Stimulated activated CD8-positive, alpha-beta memory T cell treated with anti-CD3 and anti-CD28 coated beads, Interleukin-7, amount 100 ng/mL, for 1 hour (primary cell): ENCODE measurements at places on chromosomes 12 and 14.

GRCh38 chr14:73311708-73312030, 74.4 kb downstream of the PAPLN start:
- DNase-seq, result no peak

- no peak for DNase-seq
Observed at GRCh38 chr12:52788192-52788875, 7.6 kb downstream of the KRT3 start.

DNA sequence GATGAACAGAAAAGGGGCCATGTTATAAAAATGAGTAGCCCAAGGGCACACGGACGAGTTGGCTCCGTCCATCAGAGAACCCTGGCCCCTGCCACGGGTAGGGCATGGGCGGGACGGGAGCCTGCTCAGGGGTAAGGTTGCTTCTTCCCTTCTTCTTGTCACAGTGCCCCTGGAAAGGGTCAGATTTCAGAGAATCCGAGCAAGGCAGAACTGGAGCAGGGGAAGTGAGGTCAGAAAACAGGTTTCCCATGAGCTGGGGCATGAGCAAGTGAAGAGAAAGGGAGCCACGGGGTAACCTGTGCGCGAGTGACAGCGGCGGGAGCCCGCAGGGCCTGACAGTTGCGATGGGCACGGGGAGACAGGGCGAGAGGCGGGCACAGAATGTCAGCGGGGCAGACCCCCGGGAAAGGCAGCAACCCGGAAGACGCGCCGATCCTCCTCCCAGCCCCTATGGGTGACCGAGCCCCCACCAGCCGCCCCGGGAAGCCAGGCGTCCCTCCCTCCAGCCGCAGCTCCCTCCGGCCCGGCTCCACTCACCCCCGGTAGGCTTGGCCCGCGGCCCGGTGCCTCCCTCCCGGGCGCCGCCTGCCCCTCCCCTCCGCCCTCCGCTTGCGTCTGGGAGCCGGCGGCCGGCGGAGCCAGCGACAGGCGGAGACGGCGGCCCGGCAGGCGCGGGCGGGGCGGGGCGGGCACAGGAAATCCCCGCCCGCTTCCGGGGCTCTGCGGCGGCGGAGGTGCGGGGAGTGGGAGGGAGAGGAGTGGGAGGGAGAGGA, at the start of gene ZNF641:
ZNF641 (minus strand) TSS at position 671 of the 773 bp plus-strand sequence. CDS start 2,829 bp downstream, outside the sequence.
- peak; percentile 72 for DNase-seq

GRCh38 chr14:73945159-73945670, 4.7 kb downstream of the FAM161B start:
- no peak for DNase-seq

- DNase-seq, result no peak
Observed at GRCh38 chr12:110179291-110179690, 55.1 kb downstream of the IFT81 start.

- DNase-seq, result no peak
Observed at GRCh38 chr14:49940808-49941421, 48.0 kb downstream of the ARF6 start.

GRCh38 chr14:104864267-104865080, 594 bp upstream of the CEP170B start:
- DNase-seq, result no peak

- no peak for DNase-seq
Observed at GRCh38 chr14:65880507-65880906, 468.0 kb downstream of the FUT8 start.

GRCh38 chr12:51827925-51828818, 20.3 kb downstream of the FIGNL2 start:
- DNase-seq, result no peak

GRCh38 chr12:70962226-70962794, 41.8 kb upstream of the PTPRR start:
- no peak for DNase-seq

DNA sequence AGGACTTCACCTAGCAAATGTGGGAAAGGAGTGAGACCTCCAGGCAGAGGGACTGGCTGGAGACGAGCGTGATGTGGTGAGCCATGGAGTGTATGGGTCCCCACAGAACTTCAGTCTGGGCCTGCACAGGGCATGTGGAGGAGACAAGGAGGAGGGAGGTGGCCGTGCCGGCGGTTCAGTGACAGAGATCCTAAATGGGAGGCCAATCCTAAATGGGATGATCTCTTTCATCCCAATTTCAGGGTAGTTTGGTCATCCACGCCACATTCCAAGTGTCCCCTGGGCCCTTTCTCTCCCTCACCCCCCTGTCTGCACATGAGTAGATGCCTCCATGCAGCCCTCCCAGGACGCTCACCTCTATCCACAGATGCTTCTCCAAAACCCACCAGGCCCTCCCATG, 13.2 kb downstream of the SERPINA5 start:
- no peak for DNase-seq

DNA sequence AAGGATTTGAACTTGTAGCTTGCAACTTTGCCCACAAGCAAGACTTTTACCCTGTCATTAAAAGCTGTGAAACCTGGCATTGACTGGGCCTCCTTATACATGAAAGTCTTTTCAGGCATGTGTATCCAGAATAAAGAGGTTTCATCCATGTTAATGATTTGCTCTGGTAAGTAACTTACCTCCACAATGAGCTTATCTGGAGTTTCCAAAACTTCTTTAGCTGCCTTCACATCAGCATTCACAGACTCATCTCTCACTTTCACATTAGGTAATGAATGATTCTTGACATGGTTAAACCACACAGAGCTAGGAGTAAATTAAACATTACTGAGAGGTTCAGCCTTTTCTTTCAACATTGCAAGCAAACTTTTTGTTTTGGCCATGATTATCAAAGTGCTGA, 234.4 kb upstream of the CLEC14A start:
- no peak for DNase-seq
